ENCODE measurements at places on chromosomes 5 and 9.

DNA sequence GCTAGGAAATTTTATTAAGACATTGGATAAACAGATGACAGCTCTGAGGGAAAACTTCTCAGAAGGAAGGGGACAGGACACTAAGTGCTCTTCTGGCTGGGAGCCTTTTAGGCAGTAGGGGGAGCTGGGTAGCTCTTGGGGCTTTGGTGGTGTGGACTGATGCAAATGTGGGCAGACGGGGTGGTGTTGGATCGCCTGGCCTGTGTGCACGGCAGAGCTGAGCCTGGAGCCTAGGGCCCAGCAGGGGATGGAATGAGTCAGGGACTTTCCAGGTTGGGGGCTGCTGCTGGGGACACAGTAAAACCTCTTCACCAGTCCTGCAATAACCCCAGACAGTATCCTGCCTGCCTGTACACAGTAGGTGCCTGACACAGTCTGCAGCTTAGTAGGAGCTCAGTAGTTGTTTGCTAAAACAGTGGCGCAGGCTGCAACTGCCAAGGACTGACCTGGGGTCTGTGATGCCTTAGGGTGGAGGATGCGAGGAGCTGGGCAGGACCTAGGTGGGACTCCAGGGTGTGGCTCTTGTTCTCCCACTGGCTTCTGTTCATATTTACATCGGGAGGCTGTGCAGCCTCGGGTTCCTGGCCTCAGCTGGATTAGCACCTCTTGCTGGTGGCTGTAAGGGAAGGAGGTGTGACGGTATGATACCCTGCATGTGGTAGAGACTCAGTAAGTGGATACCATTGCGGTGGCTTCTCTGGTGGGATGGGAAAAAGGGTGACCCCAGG, 83.8 kb downstream of the DAB2IP start:
- DNase-seq: no peak

DNA sequence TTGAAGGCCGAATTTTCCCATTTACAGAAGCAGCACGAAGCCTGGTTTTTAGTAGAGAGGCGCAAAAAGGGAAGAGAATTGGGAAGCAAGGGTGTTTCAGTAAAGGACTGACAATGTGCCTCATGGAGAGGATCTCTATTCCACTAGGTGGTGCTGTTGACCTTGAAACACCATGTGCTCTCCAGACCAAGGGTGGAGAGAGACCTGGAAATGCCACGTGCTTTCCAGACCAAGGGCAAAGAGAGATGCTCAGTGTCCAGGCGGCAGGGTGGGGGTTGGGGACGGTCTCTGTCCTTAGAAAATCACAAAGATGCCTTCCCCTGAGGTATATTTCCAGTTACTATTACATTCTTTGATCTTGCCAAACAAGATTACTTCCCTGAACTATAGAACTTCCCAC, 425.3 kb downstream of the CSNK1G3 start:
- DNase-seq: no peak

DNA sequence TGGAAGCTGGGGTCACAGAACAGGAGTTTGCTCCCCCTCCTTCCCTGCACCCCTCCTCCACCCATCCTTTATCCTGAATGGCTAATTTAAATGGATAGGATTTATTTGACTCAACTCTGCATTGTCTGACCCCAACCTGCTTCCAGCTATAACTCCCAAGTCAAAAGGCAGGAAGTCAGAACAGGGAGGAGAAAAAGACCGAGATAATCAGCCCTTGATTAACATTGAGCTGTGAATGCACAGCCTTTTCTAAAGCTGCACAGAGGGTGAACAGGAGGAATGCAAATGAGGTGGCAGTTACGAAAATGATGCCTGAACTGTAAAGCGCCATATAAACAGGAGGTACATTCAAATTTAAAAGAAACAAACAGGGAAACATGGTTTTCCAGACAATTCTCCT, 152.8 kb downstream of the SPOCK1 start:
- DNase-seq: no peak

- DNase-seq: no peak
Observed at GRCh38 chr5:88673253-88674105, 209.5 kb downstream of the MEF2C start.

GRCh38 chr9:126523611-126524111, 90.1 kb upstream of the LMX1B start:
- no peak for DNase-seq

GRCh38 chr9:87324613-87325194, 173.0 kb upstream of the DAPK1 start:
- DNase-seq: no peak

DNA sequence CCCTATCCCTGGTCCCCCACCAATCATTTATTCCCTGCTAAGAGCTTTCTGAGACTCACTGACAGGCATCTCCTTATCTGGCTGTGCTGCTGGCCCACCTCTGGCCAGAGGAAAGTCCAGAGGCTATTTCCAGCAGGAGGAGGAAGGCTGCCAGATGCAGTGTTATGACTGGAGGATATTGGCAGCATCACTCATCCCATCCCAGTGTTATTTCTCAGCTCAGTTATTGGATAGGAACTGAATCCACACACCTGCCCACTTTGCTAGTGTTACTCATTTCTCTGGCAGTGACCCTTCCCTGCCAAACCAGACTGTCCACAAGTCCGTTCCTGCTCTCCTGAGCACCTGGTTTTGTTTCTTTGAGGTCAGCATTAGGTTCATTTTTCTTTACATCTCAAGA, 228.2 kb downstream of the GRIA1 start:
- no peak for DNase-seq

DNA sequence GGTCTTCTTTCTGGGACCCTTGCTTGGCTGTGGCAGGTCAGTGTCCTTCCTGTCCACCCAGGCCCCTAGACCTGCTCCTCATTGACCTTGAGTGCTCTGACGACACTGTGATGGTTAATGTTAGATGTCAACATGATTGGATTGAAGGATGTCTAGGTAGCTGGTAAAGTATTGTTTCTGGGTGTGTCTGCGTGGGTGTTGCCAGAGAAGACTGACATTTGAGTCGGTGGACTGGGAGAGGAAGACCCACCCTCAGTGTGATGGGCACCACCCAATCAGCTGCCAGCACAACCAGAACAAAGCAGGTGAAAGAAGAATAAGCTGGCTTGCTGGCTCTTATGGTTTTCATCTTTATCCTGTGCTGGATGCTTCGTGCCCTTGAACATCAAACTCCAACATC, 74.5 kb downstream of the CFAP90 start:
- DNase-seq: no peak

- DNase-seq: no peak
Observed at GRCh38 chr5:126106029-126106428, 317.2 kb upstream of the GRAMD2B start.
